BJ (cell line): ENCODE measurements at places on chromosomes 7 and 10.

DNA sequence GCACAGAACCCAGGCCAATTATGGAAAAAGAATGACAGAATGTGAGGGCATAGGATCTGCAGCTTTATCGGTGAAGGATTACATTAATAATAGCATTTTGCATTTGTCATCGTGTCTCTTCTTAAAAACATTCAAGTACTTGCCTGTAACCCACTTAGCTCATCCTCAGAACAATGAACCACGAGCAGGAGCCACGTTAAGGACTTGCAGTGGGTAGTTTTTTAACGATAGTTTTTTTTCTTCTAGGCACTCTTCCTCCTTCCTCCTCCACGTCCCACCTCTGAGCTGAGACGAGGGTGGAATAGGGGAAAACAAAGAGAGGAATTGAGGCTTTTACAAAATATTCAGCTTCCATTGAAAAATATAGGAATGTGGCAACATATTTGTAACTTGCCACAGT is 27.1 kb downstream of the CDHR3 start:
- DNase-seq: no peak

DNA sequence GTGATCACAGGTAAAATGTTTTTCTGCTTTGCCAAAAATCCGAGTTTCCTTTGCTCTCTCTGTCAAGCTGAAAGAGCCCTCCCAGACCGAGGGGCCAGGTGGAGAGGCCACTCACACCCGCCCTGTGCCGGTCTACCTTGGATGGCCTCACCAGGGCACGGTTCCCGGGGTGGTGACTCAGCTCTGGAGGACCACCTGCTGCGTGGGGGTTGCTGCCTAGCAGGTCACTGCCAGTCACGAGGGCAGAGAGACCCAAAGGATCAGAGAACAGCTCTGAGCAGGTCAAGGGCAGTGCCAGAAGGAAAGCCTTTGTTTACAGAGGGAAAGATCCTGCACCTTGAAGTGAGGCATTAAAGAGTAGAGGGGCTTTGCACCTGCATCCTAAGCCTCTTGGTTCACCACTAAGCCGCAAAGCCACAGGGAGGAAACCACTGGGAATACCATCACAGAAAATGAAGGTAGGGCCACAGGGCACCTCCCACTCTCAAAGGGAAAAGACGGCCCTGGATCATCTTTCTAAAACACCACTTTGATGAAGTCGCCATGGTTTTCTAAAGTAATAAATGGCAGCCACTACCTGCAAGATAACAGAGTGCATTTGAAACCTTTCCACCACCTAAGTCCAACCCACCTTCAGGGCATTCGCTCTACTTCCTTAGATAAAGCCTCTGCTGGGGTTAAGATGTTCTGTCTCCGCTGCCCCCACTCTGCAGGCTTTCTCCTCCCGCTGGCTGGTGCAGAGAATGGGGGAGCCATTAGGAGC is 160.3 kb upstream of the KLF14 start:
- no peak for DNase-seq

GRCh38 chr10:69465457-69466157 is 14.3 kb downstream of the TSPAN15 start:
- DNase-seq: no peak

DNA sequence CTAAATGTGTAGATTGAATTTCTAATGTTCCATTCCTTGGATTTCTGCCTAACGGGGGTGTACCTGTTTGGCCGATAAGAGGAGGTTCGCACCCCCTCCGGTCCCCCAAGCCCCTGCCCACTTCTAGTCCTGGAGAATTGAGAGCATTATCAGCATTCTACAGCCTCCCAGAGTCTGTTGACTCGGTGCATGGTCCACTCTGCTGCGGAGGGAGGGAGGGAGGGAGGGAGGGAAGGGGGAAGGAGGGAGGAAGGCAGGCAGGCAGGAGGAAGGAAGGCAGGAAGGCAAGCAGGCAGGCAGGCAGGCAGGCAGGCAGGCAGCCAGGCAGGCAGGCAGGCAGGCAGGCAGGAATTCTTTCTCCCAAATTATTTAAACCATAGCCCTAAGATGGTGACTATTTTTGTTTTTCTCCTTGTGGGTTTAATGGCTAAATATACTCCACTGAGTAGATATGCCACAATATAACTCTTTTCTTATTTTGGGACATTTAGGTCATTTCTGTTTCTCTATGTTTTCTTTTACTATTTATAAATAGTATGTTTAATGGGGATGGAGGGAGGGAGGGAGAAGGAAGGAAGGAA is 69.5 kb upstream of the CHST15 start:
- DNase-seq: no peak

DNA sequence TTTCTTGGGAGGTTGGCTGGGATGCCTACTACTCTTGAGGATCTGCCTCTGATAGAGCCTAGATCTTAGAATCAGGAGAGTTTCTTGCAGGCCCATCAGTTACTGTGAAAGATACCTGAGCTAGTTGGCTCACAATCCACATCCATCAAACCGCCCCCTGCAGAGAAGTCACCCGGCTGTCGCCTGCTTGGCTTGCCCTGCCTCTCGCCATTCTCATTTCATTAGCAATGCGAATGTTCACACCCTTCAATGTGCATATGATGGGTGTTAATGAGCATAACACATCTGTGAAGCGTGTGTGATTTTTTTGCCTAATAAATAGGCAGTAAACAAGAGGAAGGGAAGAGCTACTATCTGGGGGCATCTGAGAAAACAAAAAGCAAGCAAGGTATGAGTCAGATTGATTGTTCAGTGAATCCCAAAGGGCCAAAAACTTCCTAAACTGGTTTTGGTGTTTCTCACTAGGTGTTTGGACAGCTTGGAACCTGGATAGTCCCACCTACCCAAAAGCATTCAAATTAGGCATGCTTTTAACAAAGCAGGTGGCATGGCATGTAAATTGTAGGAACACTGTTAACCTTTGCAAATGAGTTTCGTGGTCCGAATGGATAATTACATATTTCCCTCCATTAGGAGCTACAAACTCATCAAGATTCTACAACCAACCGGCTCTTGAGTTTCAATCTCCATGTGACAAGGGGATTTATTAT is 272.3 kb upstream of the C7orf33 start:
- DNase-seq: no peak

GRCh38 chr10:97494151-97494550 is 4.1 kb downstream of the MMS19 start:
- DNase-seq: no peak

DNA sequence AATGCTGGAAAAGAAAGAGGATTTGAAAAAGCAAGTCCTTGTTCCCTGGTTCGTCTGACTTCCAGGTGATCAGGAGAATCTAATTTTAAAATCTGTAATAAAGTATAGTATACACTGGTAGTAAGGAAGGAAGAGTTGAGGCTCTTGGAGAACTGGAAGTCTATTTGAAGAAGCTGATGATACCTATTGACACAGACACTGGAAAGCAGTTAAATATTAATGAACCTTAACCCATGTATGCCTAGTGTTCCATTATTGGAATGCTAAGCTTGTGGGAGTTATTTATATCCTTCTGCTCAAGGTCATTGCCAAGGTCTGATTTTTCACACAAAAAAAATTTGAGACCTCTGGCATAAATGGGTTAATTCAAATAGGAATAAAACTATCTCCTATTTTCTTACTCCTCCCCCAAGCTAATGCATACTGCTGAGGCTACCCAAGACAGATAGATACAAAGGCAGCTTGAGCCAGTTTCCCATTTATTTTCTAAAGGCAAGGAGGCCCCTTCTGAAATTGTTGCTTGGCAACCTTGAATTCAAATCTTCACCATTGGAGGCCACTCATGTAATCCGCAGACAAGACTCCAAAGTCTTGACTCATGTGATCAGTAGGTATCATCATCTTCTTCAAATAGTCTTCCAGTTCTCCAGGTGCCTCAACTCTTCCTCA is 110.2 kb downstream of the FZD1 start:
- DNase-seq: no peak

- no peak for DNase-seq
Observed at GRCh38 chr7:7988706-7989105, 20.1 kb downstream of the GLCCI1 start.

GRCh38 chr10:91389636-91390512 is 20.3 kb upstream of the HECTD2 start:
- no peak for DNase-seq

- DNase-seq: no peak
Observed at GRCh38 chr7:874031-874749, 2.2 kb upstream of the GET4 start.

GRCh38 chr10:93337309-93337721 is 144.8 kb downstream of the MYOF start:
- no peak for DNase-seq

GRCh38 chr7:23918856-23919255 is 208.8 kb downstream of the STK31 start:
- DNase-seq: peak; percentile 9

- no peak for DNase-seq
Observed at GRCh38 chr7:54111814-54112511, 430.2 kb upstream of the VSTM2A start.

DNA sequence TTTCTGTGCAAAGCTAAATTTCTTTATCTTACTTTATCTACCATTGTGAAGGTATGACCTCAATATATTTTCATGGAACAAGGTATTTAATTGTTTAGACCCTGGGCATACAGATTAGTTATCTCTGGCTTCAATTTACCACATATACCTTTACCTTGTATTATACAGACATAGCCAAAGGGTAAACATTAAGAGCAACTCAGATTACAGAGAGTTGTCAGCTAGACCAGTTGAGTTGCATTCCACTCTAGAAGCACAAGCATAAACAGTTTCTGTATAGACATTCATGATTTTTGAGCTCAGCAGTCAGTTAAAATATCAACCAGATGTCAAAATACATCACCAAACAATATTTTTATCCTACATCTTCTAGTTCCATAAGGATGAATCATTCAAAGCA is 857.3 kb upstream of the ZWINT start:
- no peak for DNase-seq

DNA sequence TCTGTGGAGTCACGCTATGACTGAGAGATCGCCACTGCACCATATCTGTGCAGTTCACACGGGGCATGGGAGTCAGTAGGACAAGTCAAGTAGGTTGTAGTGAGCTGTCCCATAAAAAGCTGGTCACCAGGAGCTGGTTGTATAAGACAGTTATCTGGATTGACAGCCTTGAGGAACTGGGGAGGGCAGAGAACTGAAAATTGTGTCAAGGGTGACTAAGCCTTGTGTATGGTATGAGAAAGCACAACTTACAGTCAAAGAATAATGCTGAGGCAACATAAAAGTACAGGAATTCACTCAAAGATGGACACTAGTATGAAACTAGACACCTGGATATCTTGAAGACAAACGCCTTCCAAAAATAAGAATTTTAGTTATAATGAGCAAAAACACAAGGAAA is 564.9 kb downstream of the POM121L12 start:
- DNase-seq: no peak

DNA sequence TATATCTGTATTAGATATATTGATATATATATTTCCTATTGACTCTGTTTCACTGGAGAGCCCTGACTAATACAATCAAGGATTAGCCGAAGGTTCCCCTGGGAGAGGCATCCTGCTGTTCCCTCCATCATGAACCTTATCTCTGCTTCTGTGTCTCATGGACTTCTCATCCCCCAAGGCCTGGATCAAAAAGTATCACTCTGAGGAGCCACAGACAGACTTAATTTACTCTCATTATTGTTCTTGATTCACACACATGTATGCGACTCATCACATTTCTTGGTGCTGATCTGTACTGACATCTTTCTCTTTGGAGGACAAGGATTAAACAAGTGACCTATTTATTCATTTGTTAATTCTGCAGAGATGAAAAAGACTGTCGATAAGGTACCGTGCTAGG is 550.2 kb downstream of the KCNMA1 start:
- DNase-seq: no peak

- DNase-seq: peak; percentile 42
Observed at GRCh38 chr10:125514206-125515162, 168.5 kb downstream of the TEX36 start.

GRCh38 chr10:1604246-1604645 is 133.1 kb downstream of the ADARB2 start:
- no peak for DNase-seq

DNA sequence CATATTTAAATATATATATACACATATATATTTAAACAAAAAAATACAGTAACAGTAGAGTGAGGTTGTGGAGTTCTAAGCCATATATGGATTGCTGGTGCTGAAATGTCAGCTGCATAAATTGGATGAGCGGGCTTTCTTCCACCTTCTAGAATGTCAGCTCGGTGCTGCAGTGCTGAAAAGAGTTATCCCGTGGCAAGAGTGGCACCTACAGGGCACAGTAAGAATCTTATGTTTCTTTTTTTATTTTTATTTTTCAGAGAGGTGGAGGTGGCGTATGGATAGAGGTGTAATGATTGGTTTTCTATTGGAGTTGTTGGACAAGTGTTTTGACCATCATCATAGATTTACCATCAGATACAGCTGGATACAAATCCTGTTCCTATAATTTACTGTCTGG is 86.2 kb upstream of the DYNC1I1 start:
- DNase-seq: no peak

DNA sequence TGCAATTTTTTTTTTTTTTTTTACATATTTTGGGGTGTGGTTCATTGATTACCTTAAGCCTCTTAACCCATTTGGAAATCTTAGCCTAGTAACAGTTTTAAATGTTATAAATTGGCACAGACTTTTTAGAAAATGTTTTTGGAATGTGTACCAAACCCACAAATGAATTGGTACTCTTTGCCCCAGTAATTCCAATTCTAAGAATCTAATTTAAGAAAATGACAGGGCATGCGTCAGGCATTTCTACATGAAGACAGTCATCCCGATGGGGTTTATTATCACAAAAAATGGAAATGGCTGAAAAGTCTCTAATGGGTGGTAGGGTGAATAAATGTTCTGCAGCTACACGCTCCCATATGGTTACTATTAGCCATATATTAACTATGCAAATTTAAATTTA is 54.9 kb downstream of the ITIH5 start:
- no peak for DNase-seq
